ENCODE measurements at places on chromosomes 5 and 9.

DNA sequence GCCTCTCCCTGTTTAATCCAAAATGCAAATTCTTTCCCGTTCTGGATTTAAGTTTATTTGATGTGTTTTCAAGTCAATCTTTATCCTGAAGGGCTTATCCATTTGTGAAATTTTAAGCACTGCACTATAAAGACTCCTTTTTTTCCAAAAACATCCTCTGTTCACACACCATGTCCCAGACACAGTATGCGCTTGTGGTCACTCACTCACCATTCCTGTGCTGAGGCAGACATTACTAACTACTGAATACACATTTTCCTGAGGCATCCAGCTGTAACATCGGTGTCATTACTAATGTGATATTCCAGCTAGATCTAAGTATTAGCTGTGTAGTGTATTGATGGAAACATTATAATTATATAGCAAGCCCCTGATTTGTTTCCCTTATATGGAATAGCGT, 298.4 kb downstream of the KCTD16 start:
- no peak for DNase-seq

GRCh38 chr5:160665460-160665859, 186.6 kb downstream of the ATP10B start:
- DNase-seq, result no peak

GRCh38 chr5:170511551-170512258, 7.9 kb downstream of the KCNIP1 start:
- DNase-seq, result no peak

GRCh38 chr9:114240647-114241558, 82.0 kb upstream of the ORM1 start:
- DNase-seq, result no peak

- no peak for DNase-seq
Measured at GRCh38 chr9:120382453-120382852, 197.5 kb downstream of the CDK5RAP2 start.

DNA sequence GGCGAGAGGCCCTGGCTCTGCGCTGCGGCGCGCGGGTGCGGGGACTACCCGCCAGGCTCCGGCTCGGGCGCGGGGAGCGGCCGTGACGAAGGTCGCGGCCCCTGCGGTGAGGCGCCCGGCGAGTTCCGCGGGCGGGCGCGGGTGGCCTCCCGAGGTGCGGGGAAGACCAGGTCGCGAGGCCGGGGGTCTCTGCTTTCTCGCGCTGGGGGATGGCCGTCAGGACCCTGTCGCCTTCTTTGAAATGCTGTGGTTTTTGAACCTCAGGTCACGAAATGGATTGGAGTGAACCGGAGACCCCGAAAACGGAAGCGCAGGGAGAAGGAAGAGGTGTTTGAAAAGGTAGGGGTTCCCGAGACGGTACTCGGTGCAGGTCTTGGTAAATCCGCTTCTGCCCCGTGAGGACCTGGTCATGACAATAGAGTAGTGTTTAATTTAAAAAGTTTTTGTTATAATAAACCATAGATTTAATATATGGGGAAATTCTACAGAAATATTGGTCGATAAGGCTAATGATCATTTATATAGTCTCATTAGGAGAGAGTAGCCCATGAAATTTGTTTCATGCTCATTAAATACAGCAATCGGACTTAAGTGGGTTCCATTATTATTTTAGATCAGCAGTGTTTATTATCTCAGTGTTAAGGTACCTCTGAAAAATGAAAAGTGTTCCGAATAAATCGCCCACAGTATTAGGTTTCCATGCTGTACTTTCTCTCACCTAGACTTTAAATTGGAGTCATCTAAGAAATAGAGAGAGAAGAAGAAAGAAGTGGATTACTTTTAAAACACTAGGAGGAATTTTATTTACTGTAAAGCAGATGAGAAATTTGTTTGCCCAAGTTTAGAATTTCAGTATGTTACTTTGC, 279.0 kb downstream of the AOPEP start:
- DNase-seq, result no peak
